ENCODE measurements at places on chromosomes 2 and 18.
A peak's percentile ranks its signal among the peaks of the same experiment; 100 is the strongest.

DNA sequence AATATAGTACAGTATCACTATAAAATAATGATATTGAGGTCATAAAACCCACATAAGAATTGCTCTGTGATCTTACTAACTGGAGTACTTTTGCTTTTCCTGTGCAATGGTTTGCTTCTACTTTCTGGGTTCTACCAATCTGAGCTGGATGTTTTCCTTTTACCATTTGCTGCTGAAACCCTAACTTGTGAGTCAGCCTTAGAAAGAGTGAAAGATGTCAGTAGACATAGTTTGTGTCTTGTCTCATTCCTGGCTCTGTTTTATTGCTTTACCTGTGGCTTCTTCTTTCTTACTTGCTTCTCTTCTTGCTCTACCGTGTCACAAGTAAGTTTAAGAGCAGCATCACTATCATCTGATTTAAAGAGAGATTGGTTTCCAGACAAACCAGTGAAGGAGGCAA lies 61.0 kb downstream of the MBD2 start:
- DNase-seq: no peak

- DNase-seq: no peak
Measured at GRCh38 chr2:65380255-65380654, 52.1 kb downstream of the SPRED2 start.

DNA sequence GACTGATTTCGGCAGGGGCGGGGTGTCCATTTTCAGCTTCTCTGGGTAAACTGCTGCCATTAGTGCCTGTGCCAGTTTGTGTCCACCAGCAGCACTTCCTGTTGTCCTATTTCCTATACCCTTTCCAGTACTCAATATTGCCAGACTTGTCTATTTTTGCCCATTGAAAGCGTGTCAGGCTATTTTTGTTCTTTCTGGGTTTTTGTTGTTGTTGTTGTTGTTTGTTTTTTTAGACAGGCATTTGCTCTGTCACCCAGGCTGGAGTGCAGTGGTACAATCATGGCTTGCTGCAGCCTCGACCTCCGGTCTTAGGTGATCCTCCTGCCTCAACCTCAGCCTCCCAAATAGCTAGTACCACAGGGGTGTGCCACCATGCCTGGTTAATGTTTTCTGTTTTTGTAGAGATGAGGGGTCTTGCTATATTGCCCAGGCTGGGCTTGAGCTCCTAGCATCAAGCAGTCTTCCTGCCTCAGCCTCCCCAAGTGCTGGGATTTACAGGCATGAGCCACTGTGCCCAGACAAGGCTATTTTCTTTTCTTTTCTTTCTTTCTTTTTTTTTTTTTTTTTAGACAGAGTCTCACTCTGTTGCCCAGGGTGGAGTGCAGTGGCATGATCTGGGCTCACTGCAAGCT lies 8.5 kb downstream of the PRELID3A start:
- DNase-seq: no peak

GRCh38 chr2:173090973-173091660 lies 15.5 kb downstream of the MAP3K20 start:
- no peak for DNase-seq

- no peak for DNase-seq
Measured at GRCh38 chr18:44741511-44741910, 60.8 kb downstream of the SETBP1 start.

- no peak for DNase-seq
Measured at GRCh38 chr2:157443795-157444640, at the start of gene CYTIP. TSS of gene CYTIP (minus strand) at chr2:157444089. CDS start at chr2:157444020, 69 bp downstream.

GRCh38 chr2:223537651-223538601 lies 64.2 kb downstream of the SCG2 start:
- peak; percentile 41 for DNase-seq

GRCh38 chr2:207107551-207107950 lies 58.2 kb downstream of the KLF7 start:
- peak; percentile 71 for DNase-seq

GRCh38 chr2:20012282-20013125 lies at the start of gene MATN3:
TSS of gene MATN3 (minus strand) at chr2:20012668. CDS start at chr2:20012631, 37 bp downstream.
- peak; percentile 56 for DNase-seq

- no peak for DNase-seq
Measured at GRCh38 chr2:238421695-238422035, 5.1 kb upstream of the ASB1 start.

DNA sequence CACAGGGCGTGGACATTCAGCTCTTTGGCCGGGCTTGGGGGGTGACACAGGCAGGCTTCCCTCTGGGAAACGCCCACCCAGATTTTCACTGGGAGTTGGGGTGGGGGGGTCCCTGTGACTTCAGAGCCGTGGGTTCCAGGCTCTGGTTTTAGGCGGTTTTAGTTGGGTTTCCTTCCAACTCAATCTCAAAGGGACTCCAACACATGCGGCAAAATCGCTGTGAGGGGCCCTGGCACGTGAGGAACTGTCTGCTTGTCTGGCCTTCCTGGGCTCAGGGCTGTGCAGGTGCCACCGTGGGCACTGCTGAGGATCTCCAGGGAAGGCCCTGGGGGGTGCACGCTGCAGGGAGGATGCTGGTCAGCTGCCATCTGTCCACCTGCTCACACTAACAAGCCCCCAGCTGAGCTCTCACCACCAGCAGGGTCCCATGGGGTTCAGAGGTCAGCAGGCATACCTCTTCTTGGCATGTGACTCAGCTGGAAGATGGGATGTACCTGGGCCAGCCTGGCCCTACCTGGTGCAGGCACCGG lies 11.7 kb downstream of the HS6ST1 start:
- no peak for DNase-seq

- DNase-seq: no peak
Measured at GRCh38 chr2:8116661-8117060, 565.2 kb upstream of the ID2 start.

GRCh38 chr2:219736209-219736608 lies 108.8 kb downstream of the SLC4A3 start:
- peak; percentile 95 for DNase-seq

DNA sequence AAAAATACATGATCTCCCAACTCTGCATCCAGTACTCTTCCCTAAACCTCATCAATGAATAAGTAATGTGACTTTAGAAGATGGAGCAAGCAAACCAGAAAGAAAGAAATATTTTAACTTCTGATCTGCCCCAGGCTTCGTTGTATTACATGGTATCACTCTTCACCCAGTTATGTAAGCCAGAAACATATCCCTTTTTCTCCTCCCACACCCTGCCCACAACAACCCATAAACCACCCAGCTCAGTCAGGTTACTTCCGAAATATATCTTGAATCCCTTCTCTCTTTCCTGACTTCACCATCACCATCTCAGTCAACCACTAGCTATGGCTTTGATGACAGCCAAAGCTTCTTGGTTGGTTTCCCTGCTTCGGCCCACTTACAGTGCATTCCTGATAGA lies 295.8 kb upstream of the PARD3B start:
- no peak for DNase-seq

DNA sequence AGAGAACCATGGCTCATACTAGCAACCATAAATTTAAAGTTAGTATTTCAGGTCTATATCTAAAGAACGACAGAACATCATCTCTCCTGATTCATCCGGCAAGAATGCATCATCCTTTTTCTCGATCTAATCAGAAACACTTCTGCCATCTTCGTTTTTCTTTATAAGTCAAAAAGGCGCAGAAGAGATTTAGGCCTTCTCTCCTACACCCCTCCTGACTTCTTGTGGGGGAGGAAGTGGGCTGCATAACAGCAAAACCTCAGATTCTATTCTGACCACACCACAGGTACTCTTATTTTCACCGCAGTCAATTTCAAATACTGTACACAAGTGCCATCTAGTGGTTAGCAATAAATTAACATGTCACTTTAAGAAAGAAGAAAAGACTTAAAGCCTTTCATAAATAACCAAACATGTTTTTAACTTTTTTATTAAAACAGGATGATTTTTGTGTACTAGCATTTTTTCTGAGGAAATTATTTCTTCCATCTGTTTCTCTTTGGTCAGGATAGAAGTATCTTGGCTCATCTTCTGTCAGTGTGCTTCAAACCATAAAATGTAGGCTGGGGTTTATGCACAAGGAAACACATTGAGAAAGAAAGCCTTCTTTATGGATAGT lies 48.4 kb upstream of the PIK3C3 start:
- DNase-seq: peak; percentile 76

- DNase-seq: no peak
Measured at GRCh38 chr2:239649309-239649708, 248.5 kb upstream of the HDAC4 start.

DNA sequence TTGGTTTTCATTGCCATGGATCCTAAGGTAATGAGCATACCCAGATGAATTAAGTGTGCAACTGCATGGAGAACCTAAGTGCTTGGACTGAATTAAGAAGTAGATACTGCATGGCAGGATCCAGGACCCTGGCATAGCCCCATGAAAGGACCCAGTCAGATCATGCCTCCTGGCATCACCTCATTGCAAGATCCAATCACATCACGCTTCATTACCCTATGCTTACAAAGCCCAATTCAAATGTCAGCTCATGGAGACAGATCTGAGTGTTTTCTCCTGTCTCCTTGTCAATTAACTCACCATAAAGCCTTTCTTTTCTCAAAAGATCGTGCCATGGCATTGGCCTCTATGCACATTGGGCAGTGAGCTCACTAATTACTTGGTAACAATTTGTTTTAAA lies 519.8 kb upstream of the ZNF804A start:
- peak; percentile 54 for DNase-seq

GRCh38 chr2:225765820-225766219 lies 366.3 kb downstream of the NYAP2 start:
- no peak for DNase-seq

DNA sequence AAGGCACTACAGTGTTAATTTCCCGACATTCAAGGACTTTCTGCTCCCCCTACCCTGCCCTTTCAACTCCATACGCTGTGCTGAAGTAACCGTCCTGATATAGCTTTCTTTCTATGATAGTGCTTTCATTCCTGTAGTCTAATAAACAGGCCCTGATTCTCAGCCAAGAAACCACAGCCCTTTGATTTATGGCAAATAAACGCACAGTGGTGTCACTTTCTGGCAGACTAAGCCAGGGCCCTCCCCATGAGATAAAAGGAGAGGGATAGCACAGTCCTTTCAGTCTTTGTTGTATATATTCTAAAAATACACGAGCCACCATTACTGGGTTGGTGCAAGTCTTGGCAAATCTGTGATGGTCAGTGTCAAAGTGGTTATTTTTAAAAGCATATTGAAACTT lies 291.2 kb downstream of the ALPK2 start:
- no peak for DNase-seq

GRCh38 chr2:102826904-102827303 lies 65.1 kb downstream of the TMEM182 start:
- peak; percentile 78 for DNase-seq

DNA sequence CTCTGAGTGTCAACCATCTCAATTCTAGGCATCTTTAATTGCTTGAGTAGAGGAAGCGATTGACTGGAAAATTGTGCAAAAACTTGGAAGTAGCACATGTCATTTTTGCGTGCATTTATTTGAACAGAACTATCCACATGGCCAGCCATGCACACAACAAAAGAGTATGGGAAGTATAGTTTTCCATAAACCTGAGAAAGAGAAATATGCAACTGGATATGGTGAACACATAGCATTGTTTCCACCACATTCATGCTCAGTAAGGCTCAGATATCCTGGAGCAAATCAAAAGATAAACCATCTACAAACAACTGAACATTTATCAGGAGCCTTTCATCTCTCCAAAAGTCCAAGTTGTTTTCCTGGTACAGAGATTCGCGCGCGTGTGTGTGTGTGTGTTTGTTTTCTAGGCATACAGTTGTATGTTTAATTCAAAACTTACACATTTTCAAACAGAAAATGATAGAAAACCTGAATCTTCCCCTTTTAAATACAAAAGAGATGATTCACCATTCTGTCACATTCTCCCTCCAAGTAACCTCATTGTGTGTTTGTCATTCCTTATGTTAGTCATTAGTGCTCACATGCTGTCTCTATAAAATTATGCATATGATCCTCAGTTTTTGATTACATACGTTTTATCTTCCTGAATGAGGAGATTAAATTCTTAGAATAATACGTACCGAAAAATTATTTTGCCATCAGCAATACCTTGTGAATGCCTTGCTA lies 780.4 kb upstream of the NRXN1 start:
- peak; percentile 31 for DNase-seq

GRCh38 chr18:6374935-6375529 lies 39.7 kb downstream of the L3MBTL4 start:
- DNase-seq: no peak

- no peak for DNase-seq
Measured at GRCh38 chr2:167480232-167480985, 592.1 kb downstream of the XIRP2 start.

DNA sequence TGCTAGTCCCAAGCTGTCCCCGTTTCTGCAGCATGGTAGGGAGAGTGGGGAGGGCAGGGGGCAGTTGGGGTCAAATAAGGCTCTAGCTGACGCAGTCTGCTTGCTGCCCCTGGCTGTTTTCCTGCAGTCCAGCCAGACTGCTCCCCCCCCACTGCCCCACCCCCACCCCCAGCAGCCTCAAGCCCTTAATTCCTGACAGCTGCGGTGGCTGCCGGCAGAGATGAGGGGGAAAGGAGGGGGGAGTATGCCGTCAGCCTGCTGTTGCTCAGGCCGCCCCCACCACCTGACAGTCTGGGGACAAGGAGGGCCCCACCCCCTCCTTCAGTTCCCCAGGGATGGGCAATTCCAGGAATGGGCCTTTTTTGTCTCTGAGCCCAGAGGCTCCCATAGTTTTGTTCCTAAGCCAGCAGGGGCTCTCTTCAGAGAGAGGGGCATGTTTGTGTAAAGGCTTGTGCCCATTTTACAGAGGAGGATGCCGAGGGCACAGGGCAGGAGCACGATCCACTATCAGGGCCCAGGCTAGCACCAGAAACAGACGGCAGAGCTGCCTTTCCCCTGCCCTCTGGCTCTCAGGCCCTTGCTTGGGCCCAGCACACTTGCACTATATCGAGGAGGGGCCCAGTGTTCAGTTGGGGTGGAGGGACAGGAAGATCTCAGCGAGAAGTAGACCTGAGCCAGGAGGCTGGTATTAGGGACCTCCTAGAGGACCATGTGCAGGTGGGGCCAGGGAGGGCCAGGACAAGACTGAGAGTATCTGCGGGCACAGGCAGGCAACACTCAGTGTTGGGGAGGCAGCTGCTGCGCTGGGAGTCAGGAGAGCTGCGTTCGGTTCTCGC lies 1.5 kb upstream of the WNT10A start:
- no peak for DNase-seq

DNA sequence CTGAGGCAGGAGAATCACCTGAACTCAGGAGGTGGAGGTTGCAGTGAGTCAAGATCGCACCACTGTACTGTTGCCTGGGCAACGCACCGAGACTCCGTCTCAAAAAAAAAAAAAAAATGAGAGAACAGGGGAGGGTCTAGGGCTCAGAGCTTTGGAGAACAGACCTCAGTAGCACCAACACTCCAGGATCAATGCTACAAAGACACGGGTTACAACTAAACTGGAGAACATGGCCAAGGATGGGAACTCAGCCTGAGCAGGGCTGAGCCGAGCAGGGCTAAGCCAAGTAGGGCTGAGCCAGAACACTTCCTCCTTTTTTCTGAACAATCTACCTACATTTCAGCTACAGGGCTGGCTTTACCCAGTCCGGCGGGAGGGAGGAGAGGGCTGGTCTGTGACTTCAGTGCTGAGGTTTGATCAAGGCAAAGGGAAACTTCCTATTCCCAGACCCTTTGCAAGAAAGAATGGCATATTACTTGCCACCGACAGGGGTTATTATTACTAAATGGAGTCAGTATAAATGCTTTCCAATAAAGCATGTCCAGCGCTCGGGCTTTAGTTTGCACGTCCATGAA lies 2.9 kb upstream of the CASP8 start:
- no peak for DNase-seq
